KBM-7 (cell line): ENCODE measurements at places on chromosomes 2 and 18.

GRCh38 chr2:214201892-214202291, 209.0 kb upstream of the VWC2L start:
- DNase-seq, result no peak

- no peak for DNase-seq
Observed at GRCh38 chr18:69674966-69675365, 272.7 kb downstream of the CD226 start.

DNA sequence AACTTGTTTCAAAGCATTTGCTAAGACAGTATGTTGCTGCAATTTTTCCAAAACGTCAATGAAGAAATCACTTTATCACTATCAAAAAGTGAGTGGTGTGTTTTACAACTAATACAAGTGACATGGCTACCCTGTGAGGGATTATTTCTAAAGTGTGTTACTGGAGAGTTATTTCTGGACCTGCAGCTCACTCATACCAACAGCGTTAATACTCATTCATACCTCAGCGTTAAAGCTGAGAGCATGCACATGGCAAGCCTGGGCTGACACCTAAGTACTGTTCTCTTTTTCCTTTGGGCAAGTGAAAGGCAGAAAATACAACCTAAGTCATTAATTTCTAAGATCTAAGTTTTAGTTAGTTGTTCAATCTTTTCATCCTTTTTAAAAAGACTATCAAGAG, 13.0 kb upstream of the MRPL19 start:
- no peak for DNase-seq

- peak; percentile 37 for DNase-seq
Observed at GRCh38 chr2:19357402-19358241, 801 bp downstream of the OSR1 start.

DNA sequence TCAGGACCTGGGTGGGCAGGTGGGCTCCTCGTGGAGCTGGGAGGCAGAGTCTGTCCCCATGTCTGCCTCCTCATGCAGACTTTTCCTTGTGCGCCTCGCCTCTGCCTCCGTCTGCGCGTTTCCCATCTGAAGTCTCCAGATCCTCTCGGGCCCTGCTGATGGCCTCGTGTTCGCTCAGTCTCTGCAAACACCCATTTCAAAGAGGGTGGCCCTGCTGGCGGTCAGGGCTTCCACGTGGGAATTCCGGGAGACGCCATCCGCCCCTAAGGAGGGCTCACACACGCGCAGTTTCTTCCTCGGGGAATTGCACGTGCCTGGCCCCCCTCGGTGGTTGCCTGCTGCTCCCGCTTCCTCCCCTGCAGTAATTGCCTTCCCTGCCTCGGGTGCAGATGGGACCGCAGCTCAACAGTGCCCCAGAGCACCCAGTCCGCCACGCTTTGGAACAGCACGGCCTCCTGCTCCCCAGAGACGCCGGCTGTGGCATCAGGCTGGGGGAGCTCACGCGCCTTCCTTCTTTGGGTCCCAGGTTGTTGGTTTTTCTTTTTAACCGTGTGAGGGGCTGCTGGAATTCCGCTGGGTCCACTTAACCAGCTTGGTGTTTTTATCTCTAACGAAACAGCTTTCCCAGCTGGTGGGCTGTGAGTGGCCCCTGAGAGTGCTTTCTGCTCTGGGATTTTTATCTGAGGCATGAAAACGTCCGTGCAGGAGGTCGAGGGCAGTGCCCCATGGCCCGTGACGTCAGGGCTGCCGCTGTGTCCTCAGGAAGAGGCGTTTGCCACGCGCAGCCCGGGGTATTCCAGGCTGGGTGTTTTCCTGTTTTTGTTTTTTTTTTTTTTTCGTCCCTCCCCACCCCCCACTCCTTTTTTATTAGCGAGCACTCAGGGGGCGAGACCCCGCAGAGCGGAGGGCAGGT, 16.1 kb downstream of the NFATC1 start:
- DNase-seq, result no peak

- no peak for DNase-seq
Observed at GRCh38 chr2:147696426-147696825, 148.4 kb upstream of the ACVR2A start.

- DNase-seq, result no peak
Observed at GRCh38 chr2:58098254-58099095, 51.9 kb downstream of the VRK2 start.

DNA sequence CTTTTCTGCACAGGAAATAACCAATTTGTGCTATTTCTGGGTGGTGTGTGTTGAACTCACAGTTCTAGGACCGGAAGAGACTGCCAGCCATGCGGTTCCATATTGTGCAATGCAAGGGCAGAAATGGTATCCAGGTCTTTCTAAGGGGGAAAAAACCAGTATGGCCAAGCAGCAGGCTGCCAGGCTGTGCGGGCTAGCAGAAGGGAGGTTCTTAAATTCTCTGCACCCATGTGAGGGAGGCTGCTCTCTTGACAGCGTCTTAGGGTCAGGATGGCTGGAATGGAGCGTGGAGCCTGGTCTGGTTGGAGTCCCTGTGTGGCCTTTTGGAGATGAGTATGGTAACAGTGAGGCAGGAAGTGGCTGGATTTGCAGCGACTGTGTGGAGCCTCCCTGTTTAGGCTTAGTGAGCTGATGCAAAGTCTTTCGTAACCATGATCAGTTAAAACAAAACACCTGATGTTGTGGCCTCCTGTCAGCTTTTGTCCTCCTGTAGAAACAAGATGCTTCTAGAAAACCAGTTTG, 52.6 kb downstream of the NCK2 start:
- peak; percentile 96 for DNase-seq

DNA sequence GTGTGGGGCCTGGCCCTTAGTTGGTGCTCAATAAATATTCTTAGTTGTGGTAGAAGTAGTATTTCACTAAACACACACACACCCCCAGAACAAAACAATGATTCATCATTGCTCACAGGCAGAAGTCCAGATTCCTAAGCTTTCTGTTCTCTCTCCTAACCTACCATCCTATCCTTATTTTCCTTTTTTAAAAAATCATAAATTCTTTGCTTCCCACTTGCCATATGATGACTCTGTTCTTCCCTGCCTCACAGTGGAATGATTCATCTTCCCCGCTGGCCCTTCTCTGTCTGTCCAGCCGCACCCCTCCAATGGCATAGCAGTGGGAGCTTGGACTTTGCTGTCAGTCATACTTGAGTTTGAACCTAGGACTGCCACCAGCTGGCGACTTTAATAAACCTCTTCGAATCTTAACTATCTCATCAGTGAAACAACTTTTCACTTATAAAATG, 5.2 kb downstream of the EML6 start:
- no peak for DNase-seq

DNA sequence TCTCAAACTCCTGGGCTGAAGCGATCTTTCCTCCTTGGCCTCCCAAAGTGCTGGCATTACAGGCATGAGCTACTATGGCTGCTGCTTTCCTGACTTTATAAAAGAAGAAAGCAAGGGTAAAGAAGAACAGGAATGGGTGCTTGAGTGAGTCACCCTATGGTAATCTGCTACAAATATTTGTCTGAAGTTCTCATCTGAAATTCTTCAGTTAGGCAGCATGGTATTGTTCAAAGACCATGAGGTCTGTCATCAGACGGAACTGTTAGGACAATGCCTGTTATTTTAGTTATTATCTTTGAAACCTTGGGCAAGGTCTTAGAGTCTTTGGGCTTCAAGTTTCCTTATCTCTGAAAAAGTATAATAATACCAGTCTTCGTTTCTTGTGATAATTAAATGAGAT, 695.8 kb downstream of the RNF144A start:
- no peak for DNase-seq

GRCh38 chr2:186984481-186984880, 135.5 kb upstream of the ZSWIM2 start:
- DNase-seq, result no peak

DNA sequence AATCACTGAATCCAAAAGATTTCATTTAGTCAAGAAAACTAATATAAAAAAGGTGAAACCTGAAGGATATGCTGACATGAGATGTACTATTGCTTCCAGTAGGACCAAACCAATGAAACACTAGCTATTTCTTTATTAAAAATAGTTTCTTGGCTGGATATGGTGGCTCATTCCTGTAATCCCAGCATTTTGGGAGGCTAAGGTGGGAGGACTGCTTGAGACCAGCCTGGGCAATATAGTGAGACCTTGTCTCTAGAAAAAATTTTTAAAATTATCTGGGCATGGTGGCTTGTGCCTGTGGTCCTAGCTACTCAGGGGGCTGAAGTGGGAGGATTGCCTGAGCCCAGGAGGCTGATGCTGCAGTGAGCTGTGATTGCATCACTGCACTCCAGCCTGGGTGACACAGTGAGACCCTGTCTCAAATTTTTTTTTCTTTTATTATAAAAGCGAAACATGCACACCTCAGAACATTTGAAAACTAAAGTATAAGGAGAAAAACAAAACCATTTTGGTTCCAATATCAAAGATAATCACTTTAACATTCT, 266.2 kb downstream of the TGIF1 start:
- no peak for DNase-seq

DNA sequence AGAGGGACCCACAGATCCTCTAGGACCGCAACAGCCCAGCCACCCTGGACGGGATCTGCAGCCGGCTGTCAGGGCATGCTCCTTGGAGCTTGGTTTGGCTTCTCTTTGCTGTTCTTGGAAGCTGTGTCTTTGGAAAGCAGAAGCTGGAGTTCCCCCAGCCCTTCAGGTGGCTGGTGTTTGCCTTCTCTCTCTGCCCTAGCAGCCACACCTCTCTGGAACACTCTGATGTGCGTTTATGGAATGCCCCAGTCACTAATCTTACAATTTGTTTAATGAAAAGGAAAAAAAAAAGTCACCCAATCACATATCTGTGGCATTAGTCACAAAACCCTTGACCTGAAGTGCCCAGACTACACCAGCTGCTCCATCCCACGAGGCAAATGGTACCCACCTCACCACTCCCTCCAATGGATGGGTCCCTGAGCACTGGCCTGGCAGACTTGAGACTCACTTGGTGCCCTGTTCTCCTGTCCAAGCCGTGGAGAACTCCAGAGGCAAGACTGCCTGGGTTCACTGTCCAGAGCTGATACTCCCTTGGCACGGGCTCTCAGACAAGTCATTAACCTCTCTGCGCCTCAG, 70.2 kb upstream of the DAPL1 start:
- DNase-seq, result no peak

DNA sequence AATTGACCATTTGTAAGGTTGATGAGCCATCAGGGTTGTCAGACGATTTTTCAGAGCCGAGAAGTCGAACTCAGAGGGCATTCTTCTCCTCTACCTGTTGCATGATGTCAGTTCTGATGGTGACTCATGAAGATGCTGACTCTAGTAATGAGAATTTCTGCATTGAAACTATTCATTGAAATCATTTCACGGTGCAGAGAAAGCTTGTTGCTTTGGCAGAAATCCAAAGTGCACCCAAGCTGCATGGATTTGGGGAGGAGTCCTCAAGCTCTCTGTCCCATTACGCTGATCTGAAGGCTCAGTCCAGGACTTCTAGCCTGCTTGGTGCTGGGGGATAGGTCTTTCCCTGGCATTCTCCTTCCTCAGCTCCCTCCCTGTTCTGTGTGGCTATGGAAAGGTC, 125.7 kb upstream of the PXDN start:
- no peak for DNase-seq

- DNase-seq, result no peak
Observed at GRCh38 chr2:65273344-65273743, 45.7 kb downstream of the ACTR2 start.

DNA sequence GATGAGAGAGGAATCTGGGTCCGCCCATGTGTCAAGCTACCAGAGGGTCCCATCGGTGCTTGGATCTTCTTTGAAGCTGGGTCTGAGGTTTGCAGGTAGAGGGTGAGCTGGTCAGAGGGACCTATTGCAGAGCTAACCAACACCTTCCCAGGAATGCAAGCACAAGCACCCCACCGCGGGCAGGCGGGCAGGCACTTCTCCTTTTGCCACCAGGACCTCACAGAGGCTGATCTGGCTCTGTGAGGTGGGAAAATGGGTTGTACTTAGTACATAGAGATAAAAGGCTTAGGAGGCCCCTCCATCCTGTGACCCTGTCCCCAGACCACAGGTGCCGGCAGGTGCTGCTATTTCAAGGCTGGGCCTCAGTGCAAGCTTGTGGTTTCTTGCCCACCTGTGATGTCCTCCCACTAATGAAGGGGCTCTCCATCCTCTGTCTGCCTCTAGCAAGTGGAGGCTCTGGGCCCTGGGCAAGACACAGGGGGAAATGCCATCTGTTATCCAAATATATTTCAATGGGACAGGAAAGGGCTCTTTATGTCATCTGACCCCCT, 31.4 kb upstream of the IL37 start:
- DNase-seq, result peak; percentile 47

- DNase-seq, result no peak
Observed at GRCh38 chr2:177573120-177573519, 180.5 kb downstream of the AGPS start.

DNA sequence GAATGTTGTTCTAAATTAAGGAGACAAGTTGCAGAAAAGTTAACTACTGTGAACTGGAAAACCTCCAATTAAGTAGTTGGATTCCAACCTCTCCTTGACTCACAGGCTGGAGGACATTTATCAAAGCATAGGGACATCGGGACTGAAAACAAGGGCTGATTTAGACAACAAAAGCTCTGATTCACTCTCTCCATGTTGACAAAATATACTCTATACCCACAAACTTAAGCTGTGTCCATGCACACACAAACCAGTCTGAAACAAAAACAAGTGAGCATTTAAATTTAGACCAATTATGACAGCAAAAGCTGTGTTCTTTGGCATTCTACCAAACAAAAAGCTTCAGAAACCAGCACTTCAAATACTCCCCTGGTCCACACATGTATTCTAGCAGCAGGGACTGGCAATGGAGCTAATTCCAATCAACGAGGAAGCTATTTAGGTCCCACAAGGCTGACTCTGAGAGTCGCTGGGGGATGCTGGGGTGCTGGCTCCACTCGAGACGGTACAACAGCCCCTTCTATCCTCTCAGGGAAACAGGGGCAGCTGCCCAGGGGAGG, 71.4 kb downstream of the NXPH2 start:
- DNase-seq, result no peak

- DNase-seq, result no peak
Observed at GRCh38 chr2:112010751-112011150, 44.3 kb upstream of the TMEM87B start.

DNA sequence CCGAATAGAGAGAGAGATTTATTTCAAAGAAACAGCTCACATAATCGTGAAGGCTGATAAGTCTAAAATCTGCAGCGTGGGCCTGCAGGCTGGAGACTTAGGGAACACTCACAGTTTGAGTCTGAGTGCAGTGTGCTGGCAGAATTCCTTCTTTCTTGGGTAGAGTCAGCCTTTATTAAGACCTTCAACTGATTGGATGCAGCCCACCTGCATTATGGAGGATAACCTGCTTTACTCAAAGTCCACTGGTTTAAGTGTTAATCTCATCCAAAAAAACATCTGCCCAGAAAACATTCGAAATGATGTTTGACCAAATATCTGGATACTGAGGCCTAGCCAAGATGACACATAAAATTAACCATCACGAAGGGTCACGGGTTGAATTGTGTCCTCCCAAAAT, 16.3 kb downstream of the PROC start:
- no peak for DNase-seq
